ENCODE measurements at places on chromosomes 7 and 10.

DNA sequence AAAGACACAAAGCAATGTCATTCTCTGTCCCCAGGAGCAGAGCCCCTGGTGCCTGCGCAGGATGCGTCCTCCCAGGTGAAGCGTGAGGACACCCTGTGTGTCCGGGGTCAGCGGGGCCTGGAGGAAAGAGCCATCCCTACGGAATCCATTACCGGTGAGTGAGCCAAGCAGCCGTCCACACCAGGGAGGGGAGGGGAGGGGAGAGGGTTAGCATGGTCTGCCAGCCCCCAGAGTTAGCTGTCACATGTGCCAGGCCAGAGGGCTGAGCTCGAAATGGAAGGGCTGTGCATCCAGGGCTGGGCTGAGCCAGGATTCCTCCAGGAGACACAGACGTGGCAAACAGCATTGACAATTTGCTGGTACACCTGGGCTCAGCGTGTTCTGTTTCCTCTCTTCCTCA, 15.2 kb downstream of the ZNF282 start:
- no peak for DNase-seq

- DNase-seq, result no peak
These were observed 48.4 kb downstream of the FGFBP3 start for GRCh38 chr10:91860885-91861284.

DNA sequence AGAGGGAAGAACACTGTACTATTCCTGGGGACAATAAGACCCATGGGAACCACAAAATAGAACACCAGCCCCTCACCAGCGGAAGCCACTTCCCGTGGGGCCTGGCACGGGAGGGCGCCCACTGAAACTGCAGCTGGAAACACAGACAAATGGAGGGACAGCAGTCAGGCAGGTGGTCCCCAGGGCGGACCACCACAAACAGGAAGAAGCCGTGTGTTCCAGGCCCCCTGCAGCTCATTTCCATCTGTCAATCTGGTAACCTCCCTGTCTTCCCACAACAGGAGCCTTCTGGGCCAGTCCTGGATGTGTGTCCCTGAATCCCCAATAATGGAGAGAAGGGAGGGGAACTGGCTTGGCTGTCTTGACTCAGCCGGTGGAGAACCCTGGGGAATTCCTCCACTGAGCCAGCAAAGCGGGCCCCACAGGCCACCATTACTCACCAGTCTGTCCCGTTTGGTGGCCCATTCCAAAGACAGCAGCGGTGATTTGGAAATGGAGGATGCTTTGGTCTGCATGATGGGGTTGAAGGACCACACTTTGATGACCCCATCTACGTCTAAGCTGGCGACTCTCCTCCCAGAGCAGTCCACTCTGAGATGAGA, 16.7 kb downstream of the WDR91 start:
- DNase-seq, result no peak

DNA sequence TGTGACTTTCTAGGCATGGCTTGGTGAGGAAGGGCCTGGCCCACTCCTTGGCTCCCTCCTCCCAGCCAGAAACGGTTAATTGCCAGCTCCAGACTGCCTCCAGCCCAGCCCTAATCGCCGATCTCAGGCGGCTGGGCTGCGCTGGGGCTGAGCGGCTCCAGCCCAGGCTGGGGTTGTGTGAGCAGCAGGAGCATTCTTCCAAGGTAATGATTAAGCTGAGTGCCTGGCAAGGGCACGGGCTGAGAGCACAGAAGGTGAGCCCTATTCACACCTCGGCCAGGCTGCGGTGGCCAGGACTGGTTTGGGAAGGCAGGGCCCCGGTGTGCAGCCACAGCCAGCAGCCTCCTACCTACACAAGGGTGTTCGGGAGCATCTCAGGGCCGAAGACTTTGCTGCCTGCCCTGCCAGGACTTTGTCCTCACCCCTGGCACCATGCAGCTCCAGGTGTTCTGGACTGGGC, at the start of gene TMEM72:
TMEM72 (plus strand) TSS at position 257 of the 460 bp plus-strand sequence; CDS start at position 433, 176 bp downstream.
- DNase-seq, result peak; percentile 77

DNA sequence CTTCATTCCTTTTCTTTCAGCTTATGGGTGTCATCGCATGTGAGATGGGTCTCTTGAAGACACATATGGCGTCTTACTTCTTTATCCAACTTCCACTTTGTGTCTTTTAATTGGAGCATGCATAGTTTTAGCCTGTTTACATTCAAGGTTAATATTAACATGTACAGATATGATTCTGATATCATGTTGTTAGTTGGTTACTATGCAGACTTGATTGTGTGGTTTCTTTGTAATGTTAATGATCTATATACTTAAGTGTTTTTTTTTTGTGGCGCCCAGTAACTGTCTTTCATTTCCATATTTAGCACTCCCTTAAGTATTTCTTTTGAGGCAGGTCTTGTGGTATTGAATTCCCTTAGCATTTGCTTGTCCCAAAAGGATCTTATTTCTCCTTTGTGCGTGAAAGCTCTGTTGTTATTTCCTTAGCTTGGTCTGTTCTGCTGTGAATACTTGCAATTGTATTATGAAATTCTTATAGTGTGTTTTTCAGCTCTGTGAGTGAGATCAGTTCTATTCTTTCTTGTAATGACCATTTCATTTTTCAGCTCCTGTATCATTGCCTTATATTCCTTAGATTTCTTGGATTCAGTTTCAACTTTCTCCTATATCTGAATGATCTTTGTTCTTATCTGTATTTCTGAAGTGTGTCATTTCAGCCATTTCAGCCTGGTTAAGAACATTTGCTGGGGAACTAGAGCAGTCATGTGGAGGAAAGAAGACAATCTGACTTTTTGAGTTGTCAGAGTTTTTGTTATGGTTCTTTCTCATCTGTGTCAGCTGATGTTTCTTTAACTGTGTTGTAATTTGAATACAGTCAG, 88.4 kb downstream of the ABCA13 start:
- DNase-seq, result no peak

DNA sequence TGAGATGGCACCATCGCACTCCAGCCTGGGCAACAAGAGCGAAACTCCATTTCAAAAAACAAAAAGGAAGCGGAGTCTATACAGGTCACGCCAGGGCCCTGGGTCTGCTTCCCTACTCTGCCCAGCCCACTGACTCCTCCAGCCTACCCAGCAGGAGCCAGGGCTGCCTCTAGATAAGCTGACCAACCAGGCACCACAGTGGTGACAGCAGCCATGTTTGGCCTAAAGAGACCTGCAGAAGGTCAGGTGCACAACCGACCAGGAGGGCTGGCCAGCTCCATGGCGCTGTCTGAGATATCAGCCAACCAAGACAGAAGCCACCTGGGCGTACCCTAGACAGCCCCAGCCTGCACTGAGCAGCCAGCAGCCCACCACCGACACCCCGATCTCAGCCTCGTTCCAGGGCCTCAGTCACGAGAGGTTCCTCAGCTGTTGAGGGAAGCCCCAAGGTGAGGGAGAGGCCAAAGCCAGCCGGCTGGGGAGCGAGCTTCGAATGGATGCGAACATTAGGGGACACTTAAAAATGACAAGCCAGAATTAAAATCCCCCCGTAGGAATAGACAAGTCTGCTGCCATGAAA, 24.4 kb upstream of the PWWP2B start:
- DNase-seq, result no peak

- no peak for DNase-seq
These were observed 137.7 kb downstream of the PRPF18 start for GRCh38 chr10:13724484-13724883.

DNA sequence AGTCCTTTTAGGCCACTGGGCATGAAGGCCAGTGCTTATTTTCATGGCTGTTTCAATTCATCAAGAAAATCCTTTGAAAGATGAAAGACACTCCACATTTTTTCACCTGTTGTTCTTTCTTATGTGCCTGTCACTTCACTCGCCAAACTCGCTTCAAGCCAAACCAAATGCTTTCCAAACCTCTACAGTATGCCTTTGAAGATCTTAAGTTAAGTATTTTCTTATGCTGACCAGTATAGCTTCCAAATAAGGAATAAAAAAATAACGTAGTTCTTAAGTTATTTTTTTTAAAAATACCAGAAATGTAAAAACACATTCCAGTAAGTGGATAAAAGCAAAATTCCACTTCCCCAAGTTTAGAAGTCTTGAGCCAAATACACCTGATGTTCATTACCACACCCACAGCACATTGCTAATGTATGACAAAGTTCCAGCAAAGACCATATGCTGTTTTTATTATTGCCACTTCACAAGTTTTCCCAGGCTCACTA, 186.1 kb downstream of the MTERF1 start:
- DNase-seq, result no peak

DNA sequence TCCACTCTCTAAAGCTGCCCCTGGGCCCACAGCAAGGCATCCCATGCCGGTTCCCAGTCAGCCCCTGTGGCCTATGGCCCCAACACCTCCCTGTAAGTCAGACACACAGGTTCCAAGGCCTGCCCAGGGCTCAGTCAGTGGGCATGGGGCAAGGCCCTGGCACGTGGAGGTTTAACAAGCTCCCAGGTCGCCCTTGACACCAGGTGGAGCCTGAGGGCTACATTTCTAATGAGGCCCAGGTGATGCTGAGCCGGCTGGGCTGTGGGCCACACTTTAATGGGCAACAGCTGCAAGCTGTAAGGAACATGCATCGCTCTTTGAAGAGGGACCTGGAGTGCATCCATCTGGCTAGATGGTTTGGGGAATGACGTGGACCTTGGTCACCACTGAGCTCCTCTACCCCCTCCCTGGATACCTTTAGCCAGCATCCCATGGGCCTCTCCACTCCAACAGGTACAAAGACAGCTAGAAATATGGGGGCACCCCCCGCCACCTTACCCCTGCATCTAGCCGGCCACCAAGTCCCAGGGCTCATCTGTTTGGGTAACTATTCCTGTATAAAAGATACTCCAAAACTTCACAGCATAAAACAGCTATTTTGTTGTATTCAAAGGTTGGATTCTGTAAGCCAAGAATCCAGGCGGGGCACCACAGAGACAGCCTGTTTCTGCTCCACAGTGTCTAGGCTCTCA, 122.5 kb downstream of the OAT start:
- peak; percentile 38 for DNase-seq

- DNase-seq, result no peak
These were observed 207.4 kb downstream of the ADARB2 start for GRCh38 chr10:1529806-1530413.

GRCh38 chr7:63065684-63066083, 933.0 kb upstream of the ZNF722 start:
- no peak for DNase-seq

- no peak for DNase-seq
These were observed 37.0 kb upstream of the CASD1 start for GRCh38 chr7:94472608-94473007.

DNA sequence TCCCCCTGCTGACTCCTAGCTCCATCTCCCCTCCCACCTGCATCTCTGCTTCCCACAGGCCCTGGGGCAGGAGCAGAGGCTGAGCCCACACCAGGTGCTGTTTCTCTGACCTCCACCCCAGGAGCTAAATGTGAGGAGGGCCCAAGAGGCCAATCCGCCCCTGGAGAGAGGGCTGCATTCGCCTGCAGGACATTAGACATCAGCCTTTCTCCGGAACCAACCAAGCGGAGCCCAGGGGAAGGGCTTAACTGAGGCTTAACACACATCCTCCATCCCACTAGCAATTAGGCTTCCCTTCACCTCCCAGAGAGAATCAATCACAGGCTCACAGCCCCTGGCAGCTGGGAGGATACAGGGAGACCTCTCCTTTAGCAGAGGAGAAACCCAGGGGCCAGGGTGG, 50.5 kb downstream of the SH3PXD2A start:
- no peak for DNase-seq

DNA sequence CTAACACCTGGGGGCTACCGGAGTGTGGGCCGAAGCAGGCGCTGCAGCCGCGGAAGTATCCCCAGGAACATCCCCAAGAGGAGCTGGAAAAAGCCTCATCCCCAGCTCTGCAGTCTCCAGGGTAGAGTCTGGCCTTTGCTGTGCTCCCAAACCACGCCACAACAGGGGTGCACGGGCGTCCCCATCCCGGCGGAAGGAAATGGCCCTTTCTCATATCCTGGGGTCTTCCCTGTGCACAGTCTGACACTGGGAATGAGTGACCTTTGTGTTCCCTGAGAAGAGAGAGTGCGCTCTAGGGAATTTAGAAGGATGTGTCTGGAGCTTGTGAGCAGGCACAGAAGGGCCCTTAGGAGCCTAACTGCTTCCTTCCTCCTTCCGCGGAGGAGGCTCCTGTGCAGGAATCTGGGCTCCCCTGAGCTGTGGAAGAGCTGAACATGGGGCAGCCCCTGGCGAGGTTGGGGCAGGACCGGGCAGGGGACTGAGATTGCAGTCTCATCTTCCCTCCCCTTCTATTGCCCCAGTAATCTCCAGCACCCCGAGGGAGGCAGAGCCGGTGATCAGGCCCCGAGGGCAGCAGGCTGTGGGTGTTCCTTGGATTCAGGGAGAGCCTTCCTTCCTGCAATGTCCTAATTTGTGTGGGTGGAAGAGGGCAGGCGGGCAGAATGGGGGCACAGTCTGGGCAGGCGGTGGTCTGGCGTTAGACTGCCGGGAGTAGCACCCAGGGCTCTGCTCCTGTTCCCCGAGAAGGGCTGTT, 1.3 kb downstream of the REPIN1 start:
- DNase-seq, result no peak

DNA sequence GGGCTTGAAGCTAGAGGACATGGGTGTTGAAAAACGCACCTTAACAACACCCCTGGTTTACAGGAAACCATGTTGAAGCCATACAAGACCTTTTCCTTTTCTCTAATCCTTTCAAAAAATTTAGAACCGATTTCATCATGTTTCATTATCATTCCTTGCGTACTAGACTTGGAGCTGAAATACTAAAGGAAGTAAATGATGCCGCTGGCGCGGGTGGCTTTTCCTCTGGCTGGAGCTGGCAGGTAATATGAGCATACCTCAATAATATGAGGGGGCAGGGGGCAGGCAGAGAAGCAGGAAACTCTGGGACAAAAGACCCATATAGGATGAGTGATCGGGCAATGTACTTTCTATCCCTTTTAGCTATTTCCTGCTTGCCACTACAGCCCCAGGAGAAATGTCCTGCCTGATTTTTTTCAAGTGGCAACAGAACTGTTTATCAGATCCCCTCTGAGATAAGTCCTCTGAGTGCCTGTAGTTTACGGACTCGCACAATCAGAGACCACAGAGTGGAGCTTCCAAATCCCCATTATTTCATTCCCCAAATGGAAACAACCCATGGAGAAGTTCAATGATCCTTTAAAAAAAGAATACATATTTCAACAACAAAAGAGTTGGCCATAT, 450.1 kb downstream of the KCNMA1 start:
- no peak for DNase-seq

GRCh38 chr7:96179837-96180236, 142.1 kb downstream of the SLC25A13 start:
- peak; percentile 11 for DNase-seq

DNA sequence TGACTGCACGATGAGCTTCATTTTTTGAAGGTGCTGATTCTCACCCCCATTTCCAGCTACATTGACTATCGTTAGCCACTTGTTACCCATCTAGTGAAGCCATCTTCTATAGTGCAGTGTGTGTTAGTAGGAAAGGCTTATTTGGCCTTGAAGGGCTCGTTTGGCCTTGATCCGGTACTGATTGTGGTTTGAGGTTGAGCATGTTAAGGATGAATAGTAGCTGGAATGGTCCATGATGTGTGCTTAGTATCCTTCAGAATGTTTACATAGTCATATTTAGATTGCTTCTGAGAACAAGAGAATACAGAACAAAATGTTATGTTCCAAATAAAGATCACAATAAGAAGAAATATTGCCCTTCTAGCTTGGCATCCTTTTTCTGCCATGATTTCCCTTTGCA, 591.5 kb downstream of the AUTS2 start:
- no peak for DNase-seq

DNA sequence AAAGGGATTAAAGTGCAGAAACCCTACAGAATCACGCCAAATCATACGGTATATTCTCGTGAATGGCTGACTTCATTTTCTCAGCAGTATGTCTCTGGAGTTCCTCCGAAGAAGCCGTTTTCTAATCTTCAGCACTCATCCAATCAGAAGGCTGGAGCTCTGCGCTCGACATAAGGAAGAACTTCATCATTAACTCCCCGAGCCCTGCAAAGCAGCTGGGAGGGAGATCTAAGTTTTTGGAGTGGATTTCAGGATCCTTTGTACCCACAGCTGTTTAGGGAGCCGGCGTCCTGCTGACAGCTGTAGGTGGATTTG, 40.7 kb upstream of the SDK1 start:
- no peak for DNase-seq
